Left renal cortex interstitium (tissue), 4 donors: ENCODE measurements at places on chromosomes 4 and X. TPM values are rescaled to one million over a fixed set of nuclear protein-coding genes. Genes with fewer than 3 reads are reported as not detected.

ADH1B gene
- 21.7 TPM for polyA plus RNA-seq

MAMLD1 gene
- polyA plus RNA-seq = 6.4 TPM

UFSP2 gene
- 89.3 TPM for polyA plus RNA-seq

PTPN13 gene
- polyA plus RNA-seq = 126 TPM

BTC gene
- 7.3 TPM for polyA plus RNA-seq
